Sciatic nerve (tissue), 2 donors: ENCODE measurements at places on chromosomes 12 and 14. TPM values are rescaled to one million over a fixed set of nuclear protein-coding genes. Genes with fewer than 3 reads are reported as not detected.

DNA sequence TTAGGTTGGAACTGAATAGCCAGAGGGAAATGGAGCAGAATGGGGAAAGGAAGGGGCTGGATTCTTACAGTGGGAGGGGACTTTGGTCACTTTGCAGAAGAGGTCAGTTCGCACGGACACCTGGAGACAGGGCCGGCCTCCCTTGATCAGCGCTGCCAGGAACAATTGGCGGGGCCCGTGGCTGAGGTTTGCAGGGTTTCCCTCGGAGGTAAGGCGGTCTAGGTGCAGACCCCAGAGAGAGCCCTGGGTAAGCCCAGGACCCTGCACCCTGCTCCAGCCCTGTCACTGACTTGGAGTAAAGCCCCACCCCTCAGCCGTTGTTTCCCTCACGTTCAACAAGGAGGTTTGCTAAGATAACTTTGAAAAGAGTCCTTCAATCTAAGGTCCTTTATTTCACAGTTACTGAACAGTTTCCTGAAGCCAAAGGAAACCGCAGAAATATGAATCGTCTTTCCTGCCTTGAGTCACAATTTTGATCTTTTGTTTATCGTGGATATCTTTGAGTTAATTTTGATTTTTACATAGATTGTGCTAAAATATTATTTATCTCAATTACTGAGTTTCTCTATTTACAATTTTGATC is 231.4 kb upstream of the RTL1 start:
- peak; percentile 49 for DNase-seq

GRCh38 chr12:130651188-130651959 is 64.7 kb downstream of the RIMBP2 start:
- no peak for DNase-seq

DNA sequence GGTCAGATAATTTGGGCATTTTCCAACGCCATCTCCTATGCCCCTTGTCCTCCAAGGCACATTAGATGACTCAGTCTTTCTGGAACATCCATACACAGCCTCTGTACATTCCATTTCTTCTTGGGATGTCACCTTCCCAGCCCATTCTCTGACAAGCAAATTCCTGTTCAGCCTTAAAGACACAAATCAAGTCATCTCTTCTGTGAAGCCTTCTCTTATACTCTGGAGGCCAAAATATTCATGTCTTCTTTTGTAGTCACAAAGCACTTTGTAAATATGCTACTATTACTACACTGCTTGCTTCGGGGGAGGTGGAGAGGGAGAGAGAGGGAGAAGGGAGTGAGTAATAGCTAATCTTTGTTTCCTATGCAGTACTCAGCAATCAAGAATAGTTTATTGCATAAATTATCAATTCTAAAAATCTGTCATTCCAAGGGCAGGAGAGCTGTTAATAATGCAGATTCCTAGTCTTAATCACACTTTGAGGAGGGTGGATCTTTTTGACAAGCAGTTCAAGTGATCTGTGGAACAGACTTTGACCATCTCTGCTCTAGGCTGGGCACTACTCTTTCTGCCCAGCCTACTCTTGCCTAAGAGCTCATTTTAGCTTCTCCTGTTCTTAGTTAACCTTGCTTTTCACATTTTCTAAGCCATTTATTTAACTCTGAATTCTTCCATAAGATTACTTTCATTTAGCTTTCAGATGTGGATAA is 27.9 kb downstream of the KCNMB4 start:
- DNase-seq = no peak

DTD2 gene
- total RNA-seq = 22.3 TPM

CEP170B gene
- total RNA-seq = 15.3 TPM

DNA sequence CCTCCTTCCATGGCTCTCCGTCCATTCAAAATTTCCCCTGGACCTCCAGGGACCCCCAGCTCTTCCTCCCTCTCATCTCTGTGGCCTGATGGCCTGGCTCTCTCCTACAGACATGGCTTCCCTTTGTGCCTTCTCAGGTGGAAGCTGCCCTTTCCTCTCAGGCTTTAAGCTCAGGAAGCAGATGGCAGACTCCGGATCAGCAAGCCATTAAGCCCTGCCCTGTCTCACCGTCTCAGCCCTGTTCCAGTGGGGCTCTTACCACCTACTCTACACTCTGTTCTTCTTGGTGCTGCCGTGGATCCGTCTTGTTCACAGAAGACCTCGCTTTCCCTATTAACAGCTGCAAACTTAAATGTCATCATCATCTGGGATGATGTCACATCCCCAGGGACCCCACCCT is 33.1 kb downstream of the NPC2 start:
- DNase-seq = no peak

GRCh38 chr12:132435486-132436187 is 54.3 kb upstream of the FBRSL1 start:
- no peak for DNase-seq

DNA sequence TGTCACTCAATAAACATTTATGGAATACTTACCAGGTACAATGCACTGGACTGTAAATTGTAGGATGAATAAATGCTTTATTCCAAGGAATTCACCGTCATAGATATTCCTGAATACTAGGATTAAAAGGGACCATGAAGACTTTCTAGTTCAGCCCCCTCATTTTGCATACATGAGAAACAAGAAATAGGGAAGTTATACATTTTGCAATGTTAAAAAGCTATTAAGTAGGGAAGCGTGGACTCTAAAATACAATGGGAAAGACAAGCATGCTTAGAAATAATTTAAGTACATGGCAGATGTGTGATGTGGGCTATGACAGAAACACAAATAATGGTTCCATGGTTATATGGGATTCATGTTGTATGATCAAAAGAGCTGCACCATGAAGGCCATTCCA is 89.4 kb upstream of the SYT10 start:
- no peak for DNase-seq

SUDS3 gene
- total RNA-seq = 38.2 TPM

DNA sequence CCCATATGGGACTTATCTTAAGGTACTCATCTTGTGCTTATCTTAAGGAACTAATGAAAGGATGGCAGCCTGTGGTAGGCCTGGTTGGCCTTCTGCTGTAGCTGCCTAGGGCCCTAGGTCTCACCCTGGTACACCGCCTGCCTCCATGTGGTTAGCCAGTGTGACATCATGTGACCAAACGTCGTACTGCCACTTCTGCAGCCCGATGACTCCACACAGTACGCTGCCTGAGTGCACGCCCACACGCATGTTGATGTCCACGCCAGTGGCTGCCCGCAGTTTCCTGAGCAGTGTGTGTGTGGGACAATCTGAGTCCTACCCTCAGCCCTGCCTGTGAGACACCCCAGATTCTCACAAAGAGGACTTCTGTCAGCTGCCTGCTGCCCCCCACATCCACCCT is 5.1 kb downstream of the ADCY4 start:
- DNase-seq = peak; percentile 74

- no peak for DNase-seq
Observed at GRCh38 chr14:50795909-50796308, 35.1 kb downstream of the NIN start.

MORN3 gene
- total RNA-seq = 0.49 TPM

- DNase-seq = no peak
Observed at GRCh38 chr12:89962648-89963047, 254.0 kb upstream of the ATP2B1 start.

DNA sequence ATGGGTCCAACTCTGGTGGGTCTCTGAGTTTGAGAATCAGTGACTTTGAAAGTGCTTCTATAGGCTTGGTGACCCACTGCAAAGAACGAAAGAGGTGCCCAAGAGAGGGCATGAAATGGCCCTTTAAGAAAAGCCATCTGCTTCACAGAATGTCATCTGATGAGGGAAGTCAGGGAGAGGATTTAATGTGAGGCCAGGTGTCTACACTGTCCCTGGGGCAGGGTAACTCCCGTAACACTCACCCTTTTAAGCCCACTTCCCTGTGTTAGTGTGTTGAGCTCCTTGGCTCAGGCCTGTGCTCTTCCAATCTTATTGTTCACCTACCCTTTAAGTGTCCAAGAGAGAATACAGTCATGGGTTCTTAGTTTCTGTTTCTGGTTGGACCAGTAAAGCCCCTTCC is 16.4 kb upstream of the SRSF5 start:
- no peak for DNase-seq

- no peak for DNase-seq
Observed at GRCh38 chr12:76874027-76874426, 4.8 kb downstream of the CSRP2 start.

DNA sequence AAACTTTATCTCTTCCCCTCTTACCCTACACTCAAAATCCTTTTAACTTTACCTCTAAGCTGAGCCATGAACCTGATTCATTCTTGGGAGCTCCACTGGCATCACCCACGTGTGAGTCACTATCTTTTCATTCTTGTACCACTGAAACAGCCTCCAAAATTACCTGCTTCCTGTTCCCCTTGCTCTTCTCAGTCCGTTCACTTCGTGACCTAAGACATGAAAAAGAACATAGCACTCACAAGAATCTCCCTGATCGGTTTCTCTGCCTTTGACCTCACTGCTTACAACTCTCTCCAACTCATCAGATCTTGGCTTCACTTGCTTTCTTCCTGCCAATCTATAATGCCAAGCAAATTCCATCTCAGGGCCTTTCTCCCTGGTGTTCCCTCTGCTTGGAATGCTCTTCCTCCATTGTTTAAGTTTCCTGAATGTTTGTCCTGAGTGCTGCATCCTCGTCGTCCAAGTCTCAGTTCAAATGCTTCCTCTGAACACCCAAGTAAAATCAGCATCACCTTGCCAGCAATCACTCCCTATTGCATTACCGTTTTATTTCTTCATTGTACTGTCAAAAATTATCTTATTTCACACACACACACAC is 9.2 kb downstream of the GLIPR1 start:
- no peak for DNase-seq

DHRS4L2 gene
- total RNA-seq = 23.0 TPM

HCAR1 gene
- 1.4 TPM for total RNA-seq

- no peak for DNase-seq
Observed at GRCh38 chr12:19520646-19521415, 81.5 kb downstream of the AEBP2 start.

DNA sequence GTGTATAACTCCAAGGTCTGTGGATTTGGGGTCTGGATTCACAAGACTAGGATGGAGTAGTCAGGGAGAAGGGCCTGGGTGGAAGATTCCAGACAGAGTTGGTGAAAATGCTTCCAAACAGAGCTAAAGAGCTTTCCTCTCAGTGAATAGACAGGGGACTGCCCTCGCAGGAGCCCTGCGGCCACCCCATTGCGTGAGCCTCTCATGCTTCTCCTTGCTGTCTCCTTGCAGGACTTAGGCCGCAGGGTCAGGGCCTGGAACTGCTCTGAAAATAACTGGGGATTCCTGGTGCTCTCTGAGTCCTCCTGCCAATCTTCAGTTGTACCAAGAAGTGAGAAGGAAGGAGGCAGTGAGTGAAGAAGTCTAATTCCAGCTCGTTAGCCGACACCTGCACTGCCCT is 49.0 kb upstream of the KCNA1 start:
- DNase-seq = no peak

- DNase-seq = no peak
Observed at GRCh38 chr14:103294091-103294490, 39.9 kb upstream of the EIF5 start.

ACADS gene
- total RNA-seq = 14.2 TPM

TMEM63C gene
- not detected for total RNA-seq

GRCh38 chr14:36818246-36818645 is 156.6 kb downstream of the PAX9 start:
- no peak for DNase-seq

KRT79 gene
- not detected for total RNA-seq
